Iris pigment epithelial cell (primary cell): ENCODE measurements at places on chromosomes 11 and 22.

GRCh38 chr22:46001426-46002106, 24.6 kb upstream of the WNT7B start:
- no peak for DNase-seq

GRCh38 chr11:131370090-131370751, at the start of gene NTM:
TSS of gene NTM (plus strand) at chr11:131370615.
- DNase-seq, result peak; percentile 15

GRCh38 chr22:45859231-45860161, 117.5 kb downstream of the WNT7B start:
- DNase-seq, result peak; percentile 35

DNA sequence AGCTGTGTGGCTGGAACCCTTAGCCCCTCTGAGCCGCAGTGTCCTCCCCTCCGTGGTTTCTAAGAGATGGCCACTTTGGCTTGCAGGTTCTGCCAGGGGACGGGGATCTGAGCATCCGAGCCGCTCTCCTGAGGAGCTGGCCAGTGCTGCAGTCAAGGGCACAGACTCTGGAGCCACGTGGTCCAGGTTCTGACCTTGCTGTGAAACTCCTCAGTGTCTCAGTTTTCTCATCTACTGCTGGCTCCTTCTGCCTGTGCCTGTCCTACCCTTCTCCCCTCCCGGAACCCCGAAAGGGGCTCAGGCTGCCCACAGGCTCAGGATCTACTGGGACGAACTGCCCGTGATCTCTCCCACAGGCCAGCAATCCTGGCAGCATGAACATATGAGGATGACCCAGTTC, 65.4 kb upstream of the TTLL12 start:
- DNase-seq, result no peak

- DNase-seq, result no peak
Measured at GRCh38 chr22:39985383-39986035, 9.2 kb upstream of the FAM83F start.

GRCh38 chr11:91630916-91631673, 593.5 kb upstream of the FAT3 start:
- no peak for DNase-seq

DNA sequence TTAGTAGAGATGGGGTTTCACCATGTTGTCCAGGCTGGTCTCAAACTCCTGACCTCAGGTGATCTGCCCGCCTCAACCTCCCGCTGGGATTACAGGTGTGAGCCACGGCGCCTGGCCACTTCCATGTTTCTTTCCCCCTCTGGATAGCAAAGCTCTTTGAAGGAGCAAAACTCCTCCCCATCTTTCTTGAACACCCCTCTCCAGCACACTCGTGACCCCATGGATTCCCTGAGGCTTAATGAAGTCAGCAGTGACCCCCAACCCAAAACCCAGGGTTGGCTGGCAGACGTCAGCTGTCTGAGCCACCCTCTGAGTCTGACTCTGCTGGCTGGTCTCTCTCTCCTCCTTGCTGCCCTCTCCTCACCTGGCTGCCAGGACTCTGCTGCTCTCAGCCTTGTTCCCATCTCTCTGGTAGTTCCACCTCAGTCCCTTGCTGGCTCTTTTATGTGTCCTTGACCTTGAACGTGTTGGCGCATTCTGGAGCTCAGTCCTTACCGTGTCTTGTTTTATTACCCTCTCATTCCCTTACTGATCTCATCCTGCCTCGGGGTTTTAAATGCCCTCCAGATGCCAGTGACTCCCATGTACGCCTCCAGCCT, 44.5 kb downstream of the PARVG start:
- DNase-seq, result no peak

- DNase-seq, result no peak
Measured at GRCh38 chr11:65341856-65342255, 8.2 kb downstream of the DPF2 start.

- no peak for DNase-seq
Measured at GRCh38 chr11:14886513-14886912, 5.5 kb downstream of the CYP2R1 start.

GRCh38 chr11:541433-541885, 4.1 kb downstream of the LRRC56 start:
- DNase-seq, result no peak

DNA sequence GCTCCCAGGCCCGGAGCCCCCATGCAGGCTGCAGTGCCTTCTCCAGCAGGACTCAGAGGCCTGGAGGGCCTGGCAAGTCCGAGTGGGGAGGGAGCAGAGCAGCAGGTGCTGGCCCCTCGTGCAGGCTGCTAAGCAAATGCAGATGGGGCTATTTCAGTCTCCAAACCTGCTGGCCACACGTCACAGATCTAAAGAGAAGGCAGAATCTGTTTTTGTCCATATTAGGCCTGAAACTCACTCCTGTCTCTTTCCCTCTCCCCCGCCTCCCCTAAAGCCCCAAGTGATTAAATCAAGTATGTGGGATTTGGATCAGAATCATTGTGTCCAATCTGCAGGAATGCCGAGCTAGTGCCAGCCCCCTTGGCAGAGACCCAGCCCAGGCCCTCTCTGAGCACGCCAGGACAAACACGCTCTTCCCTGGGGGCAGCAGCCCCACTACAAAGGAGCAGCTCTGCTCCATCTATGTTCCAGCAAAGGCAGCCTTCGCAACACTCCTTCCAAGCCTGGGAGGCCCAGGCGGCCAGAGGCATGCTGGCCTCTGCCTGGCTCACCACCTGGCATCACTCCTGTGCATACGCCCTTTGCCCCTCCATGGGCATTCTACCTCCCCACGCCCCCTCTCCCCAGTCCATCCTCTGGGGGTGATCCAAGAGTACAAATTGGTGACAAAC, 26.5 kb downstream of the RPL27A start:
- DNase-seq, result no peak

DNA sequence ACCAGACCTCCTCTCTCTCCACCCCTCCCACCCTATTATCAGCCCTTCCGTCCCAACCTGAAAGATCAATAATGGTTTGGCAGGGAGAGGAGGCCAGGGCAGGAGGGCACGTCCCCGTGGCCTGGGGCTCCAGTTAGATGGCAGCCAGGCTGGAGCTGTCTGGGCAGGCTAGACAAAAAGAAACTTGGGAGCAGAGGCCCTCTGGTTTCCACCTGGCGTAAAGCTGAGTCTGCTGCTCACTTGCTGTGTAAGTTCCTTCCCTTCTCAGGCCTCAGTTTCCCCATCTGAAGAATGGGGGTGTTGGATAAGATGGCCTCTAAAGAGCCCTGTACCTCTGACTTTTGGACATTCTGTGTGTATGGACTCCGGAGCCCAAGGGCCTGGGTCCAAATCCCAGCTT, 3.8 kb upstream of the RHOD start:
- DNase-seq, result no peak

DNA sequence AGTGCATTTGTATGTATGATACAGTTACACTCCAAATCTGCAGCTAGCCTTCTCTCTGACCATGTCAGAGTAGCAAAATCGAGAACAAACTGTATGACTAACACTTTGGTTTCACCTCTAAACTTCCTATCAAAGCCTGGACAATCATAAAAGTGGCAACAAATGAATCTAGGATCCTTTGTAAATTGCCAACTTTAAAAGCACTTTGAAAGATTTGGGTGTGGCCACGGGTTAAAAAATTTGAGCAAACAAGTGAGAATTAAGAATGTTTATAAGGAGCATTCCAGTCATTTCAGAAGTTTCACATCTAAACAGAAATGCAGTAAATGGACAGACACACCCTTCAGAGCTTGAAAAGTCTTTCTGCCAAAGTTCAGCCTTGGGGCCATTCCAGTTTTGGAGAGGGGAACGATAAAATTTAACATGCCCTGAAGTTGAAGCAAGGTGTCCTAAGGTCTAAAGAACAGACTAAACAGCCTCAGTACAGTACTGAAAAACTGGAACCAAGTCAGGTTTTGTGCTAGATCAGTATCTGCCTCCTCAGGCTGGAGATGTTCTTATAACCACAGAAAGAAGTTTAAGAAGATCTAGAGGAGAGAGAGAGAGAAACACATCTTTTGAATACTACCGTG, 181.9 kb upstream of the BDNF start:
- peak; percentile 41 for DNase-seq

- DNase-seq, result peak; percentile 41
Measured at GRCh38 chr11:10414659-10415058, 40.4 kb upstream of the AMPD3 start.

GRCh38 chr11:124895471-124895971, 2.1 kb downstream of the ROBO4 start:
- DNase-seq, result no peak

DNA sequence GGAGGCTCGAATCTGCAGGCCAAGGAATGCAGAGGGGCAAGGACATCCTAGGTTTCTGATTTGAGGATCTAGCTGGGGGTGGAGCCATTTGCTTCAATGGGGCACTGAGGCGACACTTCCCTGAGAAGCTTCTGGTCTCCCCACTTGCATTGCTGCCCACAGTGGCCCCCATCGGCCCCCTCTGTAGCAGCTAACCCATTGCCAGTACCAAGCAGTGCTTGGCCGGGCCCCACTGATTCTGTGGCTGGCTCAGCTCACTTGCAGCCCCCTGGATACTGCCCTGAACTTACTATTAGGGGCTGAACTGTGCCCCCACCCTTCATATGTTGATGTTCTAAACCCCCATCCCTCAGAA, 42.9 kb upstream of the SHISAL1 start:
- DNase-seq, result no peak

DNA sequence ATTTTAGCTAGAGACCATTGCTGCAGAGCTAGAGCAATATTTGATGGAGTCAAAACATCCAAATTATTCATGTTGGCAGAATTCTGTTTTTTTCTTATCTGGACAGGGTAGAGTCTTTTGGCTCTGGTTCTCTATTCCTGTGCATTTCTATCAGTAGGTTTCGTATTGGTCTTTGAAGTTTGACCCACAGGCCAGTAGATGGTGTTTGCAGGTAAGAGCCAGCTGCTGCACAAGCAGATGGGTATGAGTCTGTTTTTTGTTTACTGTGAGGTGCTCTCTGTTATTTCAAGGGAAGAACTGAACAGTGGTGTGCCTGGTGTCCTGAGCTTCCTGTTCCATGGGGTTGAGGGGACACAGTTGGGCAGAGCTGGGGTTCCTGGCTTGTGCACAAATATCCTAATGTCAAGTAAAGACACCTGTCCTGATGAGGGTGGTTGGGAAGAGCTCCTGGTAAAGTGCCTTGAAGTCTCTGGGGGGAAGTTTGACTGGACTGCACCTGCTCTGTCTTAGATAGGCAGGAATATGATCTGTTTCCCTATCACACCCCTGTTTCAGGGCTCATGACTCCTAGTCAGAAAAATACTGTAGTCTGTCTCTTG, 34.0 kb upstream of the SLC22A25 start:
- no peak for DNase-seq

DNA sequence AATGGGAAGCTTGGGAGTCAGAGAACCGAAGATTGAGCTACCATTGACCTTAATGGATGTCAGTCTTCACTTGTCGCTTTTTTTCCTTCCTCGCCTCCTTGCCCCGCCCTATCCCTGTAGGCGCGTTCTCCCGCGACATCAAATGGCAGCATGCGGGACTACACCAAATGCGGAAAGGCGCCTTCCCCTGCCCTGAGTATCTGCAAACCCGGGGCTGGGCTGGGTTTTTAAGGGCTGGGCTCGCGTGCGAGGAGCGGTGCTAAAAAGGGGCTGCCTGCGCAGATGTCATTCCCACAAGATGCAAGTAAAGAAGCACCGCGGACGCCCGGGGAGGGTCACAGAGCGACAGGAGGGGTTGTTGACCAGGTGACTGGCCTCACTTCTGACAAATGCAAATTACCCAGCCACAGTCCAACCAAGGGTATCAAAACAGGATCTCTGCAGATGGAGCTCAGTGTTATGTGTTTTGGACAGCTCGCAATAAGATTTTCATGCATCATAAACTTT, 4.7 kb upstream of the FAM111B start:
- peak; percentile 37 for DNase-seq

DNA sequence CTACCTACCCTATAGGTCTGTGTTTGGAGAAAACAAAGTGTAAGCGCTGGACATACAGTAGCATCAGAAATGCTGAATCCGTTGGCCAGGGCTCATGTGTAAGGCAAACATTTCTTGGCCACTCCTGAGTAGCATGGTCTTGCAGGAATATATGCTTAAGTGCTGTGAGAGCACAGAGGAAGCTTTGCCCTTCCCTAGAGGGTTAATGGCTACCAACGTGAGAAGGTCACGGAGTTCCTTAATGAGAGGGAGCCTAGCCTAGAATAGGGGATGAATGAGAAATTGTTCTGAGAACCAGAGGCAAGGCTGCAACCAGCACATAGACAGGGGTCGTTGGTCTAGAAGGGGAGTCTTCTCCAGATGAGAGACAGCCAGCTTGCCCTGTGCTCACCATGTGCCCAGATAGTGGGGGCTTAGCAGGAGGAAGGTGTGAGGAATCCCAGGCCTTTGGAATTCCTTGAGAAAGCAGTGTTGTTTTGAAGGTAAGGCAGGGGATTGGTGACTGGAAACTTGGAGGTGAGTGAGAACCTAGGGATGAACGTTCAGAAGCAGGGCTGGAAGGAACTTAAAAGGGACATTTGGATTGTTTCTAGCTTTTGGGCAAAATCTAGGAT, 29.5 kb downstream of the RCOR2 start:
- no peak for DNase-seq

- DNase-seq, result peak; percentile 39
Measured at GRCh38 chr11:132278801-132279574, 908.6 kb downstream of the NTM start.

GRCh38 chr11:115929618-115930129, 425.5 kb upstream of the CADM1 start:
- DNase-seq, result no peak

DNA sequence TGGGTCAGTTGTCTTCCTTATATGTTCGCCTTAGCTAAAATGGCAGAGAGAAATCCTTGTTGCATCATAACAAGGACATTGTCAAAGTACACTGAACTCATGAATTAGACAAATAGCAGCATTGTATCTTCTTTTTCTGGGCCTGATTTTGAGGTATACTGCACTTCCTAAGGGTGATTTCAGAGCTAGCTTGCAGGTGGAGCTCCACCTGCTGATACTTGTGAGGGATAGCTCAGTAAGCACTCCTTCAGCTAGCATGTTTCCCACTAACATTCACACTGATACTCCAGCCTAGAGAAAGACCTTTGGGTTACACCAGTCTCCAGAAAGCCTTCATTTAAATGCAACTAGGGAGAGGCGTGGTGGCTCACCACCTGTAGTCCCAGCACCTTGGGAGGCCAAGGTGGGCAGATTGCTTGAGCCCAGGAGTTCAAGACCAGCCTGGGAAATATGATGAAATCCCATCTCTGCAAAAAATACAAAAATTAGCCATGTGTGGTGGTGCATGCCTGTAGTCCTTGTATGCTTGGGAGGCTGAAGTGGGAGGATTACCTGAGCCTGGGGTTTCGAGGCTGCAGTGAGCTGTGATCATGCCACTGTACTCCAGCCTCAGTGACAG, 29.8 kb downstream of the JAM3 start:
- DNase-seq, result no peak

DNA sequence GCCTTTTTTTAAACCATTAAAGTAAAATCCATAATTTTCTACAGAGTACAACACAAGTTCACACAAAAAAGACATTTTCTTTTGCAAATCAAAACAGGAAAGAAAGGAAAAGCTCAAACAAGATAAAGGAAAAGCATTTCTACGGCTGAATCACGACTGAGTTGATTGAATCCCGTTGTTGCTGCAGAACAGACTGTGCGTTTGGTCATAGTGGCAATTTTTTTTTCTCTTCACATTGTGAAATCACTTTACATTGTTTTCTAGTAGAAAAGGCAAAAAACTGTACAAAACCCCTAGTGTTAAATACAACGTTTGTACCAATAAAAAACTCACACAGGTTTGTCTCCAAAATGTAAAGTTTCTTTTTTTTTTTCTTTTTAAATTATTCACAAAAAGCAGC, 17.3 kb upstream of the RAPSN start:
- DNase-seq, result peak; percentile 75

GRCh38 chr11:43579919-43580276, 100.6 kb upstream of the HSD17B12 start:
- no peak for DNase-seq

GRCh38 chr11:132957881-132958280, 574.4 kb downstream of the OPCML start:
- no peak for DNase-seq

GRCh38 chr11:4460151-4460550, 11.1 kb downstream of the OR52K2 start:
- DNase-seq, result no peak
